ENCODE measurements at places on chromosomes 11 and 22.

GRCh38 chr11:65353900-65354264 lies 669 bp upstream of the TIGD3 start:
- no peak for DNase-seq

DNA sequence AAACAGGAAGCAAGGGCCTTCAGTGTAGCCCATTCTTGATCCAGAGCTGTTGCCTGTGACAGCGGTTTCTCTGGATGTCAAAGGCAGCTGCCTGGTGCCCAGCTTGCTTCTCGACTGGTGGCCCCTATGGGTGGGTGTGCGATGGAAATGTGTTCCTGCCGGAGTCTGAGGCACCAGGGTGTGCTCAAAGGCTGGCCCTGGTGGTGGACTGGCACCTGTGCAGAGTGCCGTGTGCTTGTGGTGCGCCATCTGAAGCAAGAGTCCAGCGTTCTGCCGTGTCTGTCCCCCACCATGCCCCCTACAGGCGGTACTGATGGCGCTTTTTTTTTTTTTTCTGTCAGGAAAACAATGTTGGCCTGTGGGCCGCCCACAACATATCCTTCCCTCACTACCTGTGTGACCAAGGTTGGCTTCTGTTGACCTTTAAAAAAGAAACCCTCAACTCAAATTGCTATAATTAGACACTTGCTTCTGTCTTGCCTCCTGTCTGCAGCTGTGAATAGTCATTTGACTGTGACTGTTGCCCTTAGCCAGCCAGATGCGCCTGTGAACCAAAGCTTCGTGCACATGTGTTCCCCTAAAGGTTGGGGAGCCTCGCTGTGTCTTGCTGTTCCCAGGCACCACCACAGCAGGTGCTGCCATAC lies 4.7 kb upstream of the RANBP1 start:
- DNase-seq = no peak

- no peak for DNase-seq
These were observed 1032.5 kb downstream of the DLG2 start for GRCh38 chr11:84594602-84595001.

DNA sequence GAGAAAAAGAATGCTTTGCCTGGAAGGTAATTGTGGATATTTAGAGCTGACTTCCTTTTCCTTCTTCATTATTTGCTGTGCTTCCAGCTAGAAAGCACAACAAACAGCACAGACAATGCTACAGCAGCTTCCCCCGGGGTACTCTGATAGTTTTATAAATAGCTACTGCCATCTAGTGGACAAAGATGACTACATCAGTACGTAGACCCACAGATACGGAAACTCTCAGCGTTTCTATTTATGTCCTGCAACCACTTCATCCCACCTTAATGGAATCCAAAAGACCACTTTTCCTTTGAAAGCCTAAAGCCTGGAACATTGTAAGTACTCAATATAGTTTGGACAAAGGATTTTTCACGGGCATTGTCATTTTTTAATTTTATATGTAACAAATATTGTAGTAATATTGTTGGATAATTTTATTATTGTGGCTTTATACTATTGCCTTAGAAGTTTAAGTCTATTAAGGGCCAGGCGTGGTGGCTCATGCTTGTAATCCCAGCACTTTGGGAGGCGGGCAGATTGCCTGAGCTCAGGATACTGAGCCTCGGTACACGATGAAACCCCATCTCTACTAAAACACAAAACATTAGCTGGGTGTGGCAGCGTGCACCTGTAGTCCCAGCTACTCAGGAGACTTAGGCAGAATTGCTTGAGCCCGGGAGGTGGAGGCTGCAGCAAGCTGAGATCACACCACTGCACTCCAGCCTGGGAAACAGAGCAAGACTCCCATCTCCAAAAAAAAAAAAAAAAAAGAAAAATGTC lies 7.5 kb downstream of the HSPA8 start:
- DNase-seq = no peak

DNA sequence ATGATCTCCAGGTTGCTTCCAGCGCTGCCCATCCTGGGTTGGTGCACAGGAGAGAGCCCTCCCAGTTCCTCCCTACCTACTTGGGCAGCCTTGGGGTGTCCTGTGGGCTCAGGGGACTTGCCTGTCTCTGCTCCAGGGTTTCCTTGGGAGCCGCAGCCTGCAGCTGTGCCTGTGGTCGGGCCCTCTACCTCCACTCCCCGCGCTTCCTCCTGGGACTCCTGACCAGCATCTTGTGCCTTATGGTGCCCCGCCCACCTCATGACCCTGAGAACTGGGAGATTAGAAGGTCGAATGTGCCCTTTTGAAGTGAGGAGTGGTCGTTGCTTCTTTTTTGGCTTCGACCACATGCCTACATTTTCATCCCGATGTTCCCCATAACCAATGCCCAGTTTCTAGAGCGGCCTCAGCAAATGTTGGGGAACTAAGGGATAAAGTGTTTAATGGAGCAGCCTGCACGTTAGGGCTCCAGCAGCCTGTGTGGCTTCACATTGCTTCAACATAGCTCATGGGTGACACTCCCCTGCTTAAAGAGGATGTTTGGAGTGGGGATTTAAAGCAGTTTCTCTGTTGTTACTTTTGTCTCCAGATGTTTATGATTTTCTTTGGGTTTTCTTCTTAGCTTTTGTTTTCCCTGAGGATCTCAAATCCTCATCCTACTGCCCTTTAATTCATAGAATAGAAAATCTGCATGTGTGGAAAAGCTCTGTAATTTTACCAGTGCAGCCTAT lies 248.8 kb downstream of the TBC1D22A start:
- DNase-seq = no peak

DNA sequence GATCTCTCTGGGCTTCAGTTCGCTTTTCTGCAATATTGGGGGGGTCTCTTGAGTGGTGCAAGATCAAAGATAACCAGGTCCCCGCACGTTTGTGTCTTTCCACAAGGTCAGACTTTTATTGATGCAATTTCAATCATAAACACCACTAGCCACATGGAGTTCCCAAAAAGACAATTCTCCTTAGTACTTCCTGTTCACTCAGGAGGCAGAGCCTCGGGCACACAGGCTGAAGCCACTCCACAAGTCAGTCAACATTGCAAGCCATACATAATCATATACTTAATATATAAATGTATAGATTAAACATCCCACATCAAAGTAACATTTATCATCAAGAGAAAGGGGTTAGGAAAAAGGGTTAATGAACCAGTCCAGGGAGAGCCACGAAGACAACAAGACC lies 12.0 kb downstream of the ST14 start:
- DNase-seq = no peak

Data from PC-9 (cell line).